ENCODE measurements at places on chromosomes 5 and 9.

DNA sequence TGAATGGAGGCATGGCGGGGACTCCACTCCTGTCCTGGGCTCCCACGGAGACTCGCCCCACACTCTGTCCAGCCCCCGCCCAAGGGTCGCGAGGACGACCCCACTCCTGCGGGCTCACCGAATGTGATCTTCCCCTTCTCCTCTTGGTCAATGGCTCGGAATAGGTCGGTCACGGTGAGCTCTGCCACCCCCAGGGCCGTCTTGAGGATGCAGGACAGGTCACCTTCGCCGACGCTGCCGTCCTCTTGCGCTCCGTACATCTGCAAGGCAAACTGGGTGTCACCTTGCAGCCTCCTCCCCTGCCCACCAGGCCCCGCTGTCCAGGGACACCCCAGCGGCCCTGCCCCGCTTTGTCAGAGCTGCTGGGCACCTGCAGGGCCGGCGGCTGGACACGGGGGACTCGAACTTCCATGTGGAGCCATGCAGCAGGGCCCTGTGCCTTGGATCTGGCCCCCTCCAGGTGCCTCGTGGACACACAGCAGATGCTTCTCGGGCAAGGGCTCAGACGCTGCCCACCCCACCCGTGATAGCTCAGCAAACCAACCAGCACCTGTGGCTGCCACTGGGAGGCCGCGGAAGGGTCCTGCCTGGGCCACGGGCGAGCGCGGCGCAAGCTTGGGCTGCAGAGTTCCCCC, 21.5 kb upstream of the SLC6A3 start:
- no peak for DNase-seq

DNA sequence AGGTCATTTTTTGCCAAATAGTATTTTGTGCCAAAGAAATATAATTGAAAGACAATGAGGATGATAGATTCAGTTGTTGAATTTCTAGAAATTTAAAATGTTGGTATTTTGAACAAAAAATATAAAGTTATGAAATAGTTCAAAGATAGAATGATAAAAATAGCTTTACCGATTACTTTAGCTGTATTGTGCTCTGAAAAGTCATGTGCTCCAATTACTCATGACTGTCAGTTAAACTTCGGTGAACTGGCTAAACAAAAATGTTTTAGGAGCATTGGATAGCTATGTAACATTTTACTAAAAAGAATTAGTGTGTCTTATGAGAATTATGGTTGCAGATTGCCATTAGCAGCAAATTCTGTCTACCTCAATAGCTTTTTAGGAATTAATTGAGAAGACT, 177.3 kb upstream of the VCAN start:
- DNase-seq: no peak

DNA sequence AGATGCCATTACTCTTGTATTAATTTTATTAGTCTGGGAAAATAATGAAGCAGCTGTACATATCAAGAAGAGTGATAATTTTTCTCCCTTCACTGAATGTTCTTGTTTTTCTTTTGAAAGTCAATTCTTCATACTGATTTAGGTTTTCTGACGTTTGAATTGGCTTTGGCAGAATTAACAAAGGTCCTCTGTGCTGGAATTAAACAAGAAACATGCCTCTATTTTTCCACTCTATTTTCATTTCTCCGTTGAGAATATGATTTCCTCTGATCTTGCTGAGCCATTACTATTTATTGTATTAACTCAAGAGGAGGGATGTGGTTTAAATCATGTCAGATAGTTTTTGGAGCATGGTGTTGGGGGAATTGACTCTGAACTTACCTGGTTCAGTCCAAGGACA, 42.3 kb downstream of the ANKDD1B start:
- DNase-seq: no peak

- DNase-seq: no peak
These were observed 147.6 kb downstream of the MAN2A1 start for GRCh38 chr5:109837231-109837861.

DNA sequence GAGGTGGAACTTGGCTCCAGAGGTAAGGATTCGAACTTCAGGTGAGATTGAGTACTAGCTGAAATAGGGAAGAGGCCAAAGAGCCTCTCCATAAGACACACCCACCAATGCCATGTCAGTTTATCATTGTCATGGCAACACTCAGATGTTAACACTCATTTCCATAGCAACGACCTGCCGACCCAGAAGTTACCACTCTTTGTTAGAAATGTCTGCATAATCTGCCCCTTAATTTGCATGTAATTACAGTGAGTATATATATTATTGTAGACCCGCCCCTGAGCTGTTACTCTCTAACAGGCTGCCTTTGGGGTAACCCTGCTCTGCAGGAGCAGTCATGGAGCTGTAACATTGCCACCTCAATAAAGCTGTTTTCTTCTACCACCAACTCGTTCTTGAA, 10.2 kb upstream of the NTRK2 start:
- DNase-seq: no peak

DNA sequence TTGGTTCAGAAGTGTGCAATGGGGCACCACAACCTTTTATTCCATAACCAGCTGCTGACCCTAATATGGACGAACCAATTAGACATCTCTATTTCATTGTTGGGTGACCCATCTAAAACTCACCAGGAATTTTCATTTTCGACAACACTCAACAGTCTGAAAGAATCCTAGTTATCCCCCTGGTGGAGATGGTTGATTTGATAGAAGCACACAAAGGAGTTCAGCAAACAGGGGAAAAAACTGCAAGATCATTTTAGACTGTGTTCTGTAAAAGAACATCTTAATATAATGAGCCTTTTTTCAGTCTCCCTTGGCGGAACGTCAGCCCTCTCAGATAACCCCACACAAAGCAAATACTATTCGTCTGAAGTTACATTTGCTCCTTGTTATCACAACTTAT, 367.4 kb downstream of the KIAA0825 start:
- DNase-seq: no peak

- DNase-seq: no peak
These were observed 1030.5 kb downstream of the TLE4 start for GRCh38 chr9:80602291-80602690.

DNA sequence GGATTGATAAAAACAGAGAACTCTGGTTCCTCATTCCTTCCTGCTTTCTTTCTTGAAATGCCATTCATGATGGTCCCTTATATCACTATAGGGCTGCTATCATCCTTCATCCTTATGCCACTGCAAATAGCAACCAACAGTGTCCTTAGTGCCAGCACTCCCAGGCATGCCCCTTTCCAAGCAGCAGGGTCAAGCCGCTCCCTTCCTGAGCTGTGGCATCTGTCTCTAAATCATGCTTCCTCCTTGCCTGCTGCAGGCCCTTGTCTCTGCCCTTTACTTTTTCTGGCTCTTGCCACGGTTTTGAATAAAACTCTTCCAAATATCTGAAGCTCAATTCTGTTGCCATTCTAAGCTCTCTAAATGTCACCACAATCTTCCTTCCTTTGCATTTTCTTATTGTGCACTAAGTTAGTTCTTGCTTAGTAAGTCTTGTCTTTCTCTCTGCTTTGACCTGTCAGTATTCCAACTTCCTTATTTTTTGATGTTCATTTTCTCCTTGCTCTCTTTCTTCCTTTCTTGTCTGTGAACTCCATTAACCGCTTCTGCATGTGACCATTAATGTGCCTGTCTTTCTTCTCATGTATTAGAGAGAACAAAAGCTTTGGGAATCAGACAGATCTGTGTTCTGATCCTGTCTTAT, 19.9 kb downstream of the TLR4 start:
- no peak for DNase-seq

GRCh38 chr5:75574791-75575190, 36.5 kb upstream of the ANKDD1B start:
- DNase-seq: no peak

GRCh38 chr5:139481580-139482049, 943 bp downstream of the STING1 start:
- DNase-seq: no peak

Measured in AG08396 (cell line).